ENCODE measurements at places on chromosomes 4 and X. TPM values are rescaled to one million over a fixed set of nuclear protein-coding genes. Genes with fewer than 3 reads are reported as not detected.
A peak's percentile ranks its signal among the peaks of the same experiment; 100 is the strongest.

DNA sequence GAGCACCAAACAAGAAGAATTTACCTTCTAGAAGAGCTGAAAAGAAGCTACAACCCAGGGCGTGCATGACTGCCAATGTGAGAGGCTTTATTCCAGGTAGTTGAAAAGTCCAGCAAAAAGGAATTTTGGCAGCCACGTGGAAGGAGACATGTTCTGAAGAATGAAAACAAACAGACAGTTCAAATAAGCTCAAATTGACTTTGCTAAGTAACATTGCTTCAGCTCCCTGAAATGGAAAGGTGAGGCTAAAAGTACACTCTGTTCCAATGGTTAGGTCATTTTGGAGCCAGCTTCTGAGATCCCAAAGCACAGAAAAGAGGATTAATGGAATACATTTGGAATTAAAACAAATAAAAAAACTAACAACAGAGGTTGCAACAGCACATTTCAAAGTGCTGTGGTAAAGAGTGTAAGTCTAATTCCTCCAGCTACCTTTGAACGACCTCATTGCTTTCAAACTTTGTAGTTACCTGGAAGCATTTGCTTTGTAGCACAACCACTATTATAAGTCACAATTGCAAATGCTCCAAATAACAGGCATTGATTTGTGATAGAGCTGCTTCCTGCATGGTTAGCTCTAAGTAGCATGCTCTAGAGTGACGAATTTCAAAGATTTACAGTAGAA is 405.3 kb upstream of the EDA2R start:
- no peak overlapping the region for H3K27ac ChIP-seq
- DNase-seq: no peak
- H3K4me3 ChIP-seq: no peak overlapping the region
- peaks cover 2% of the 10 kb centered on the region for H3K27me3 ChIP-seq
- no peaks in the 10 kb centered on the region for H3K36me3 ChIP-seq

DNA sequence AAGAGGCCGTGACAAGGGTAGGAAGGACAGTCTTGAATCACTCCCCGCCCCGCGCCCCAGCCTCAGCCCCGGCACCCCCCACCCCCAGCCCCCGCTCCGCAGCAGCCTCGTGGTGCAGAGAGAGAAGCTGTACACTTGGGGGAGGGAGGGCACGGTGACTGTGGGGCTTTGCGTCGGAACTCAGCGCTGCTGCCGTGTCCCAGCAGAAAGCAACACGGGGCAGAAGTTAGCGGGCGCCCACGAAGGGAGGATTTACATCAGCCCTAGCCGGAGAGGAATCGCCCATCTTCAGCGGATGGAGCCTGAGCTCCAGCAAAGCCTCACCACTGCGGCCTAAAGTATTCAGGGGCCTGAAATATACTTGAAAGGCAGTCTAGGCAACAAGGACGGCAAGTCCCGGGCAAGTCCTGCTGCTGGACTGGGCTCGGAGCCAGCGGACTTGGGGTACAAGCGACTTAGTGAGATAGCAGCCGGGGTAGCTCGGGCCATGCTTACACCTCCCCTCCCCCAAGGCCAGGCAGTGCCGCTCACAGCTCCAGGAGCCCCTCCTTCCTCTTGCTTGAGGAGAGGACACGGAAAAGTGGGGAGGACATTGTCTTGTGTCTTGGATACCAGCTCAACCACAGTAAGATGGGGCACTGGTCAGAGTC is 18.5 kb upstream of the OPN1LW start:
- H3K4me1 ChIP-seq: no peaks in the 10 kb centered on the region
- DNase-seq: no peak
- H3K4me3 ChIP-seq: no peak overlapping the region
- H3K36me3 ChIP-seq: no peaks in the 10 kb centered on the region
- H3K27ac ChIP-seq: no peak overlapping the region

- no peak for DNase-seq
- no peak overlapping the region for H3K27ac ChIP-seq
- H3K27me3 ChIP-seq: no peaks in the 10 kb centered on the region
- H3K36me3 ChIP-seq: no peaks in the 10 kb centered on the region
- H3K4me3 ChIP-seq: no peak overlapping the region
Measured at GRCh38 chrX:134572816-134573682, 85.2 kb downstream of the PLAC1 start.

DNA sequence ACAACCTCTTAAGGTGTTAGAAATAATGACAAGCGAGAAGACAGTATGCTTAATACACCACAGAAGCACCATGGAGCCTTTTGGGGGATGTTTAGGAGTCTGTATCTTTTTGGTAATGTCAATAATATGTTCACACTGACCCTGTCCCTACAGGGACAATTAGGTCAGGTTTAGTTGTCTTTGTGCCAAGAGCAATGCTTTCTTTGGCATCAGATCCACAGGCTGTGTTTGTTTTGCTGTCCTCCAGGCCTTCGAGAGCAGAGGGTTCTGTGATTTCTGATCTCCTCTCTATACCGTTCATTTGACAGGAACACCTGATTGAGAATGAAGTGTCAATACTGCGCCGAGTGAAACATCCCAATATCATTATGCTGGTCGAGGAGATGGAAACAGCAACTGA is 153.8 kb downstream of the DCLK2 start:
- no peaks in the 10 kb centered on the region for H3K4me1 ChIP-seq
- DNase-seq: no peak
- H3K27me3 ChIP-seq: no peaks in the 10 kb centered on the region
- H3K4me3 ChIP-seq: no peak overlapping the region

DNA sequence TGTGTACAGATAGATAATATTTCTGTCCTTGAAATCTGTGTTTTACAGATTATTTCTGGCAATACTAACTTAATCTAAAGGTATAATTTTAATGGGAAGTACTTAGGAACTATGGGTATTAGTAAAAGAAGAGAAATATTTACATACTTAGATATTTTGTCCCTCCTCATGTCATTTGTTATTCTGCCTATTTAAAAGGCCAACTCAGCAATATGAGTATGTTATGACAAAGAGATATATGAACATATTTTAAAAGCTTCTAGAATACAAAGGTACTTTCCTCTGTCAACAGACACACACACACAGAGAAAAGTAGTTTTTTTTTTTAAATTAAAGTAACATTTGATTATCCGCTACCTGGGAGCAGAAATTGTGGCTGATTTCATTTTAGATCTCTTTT is 7.9 kb downstream of the SLC7A11 start:
- no peak for DNase-seq
- no peaks in the 10 kb centered on the region for H3K4me1 ChIP-seq
- H3K36me3 ChIP-seq: no peaks in the 10 kb centered on the region

Gene BGN
- total RNA-seq: 50.7 TPM

DNA sequence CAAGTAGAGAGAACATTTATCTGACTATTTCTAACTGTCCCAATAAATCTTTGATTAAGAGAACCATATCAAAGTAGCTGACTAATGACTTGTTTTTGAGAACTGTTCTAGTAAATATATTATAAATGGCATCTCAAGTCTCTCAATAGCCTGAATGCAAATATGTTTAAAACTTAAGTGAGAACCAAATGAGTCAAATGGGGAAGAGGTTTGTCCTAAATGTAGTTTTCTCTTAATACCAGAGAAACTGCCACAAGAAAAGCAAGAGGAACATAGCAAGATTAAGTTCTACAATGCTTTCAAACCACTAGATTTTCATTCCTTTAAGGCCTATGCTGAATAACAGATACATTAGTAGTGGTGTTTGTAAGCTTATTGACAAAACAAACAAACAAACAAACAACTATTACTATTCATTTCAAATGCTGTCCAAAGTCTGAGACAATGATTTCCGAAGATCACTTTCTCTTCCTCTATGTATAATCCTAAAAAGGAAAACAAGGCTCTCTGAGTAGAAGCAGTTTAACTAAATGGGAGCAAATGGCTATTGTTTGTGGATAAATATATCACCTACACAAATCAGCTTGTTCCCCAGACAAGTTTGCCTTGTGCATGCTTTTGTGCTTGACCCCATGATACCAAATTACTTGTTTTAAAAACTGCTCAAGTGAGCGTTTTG is 408.4 kb upstream of the EMCN start:
- no peak overlapping the region for H3K4me3 ChIP-seq
- DNase-seq: no peak
- H3K36me3 ChIP-seq: no peaks in the 10 kb centered on the region
- H3K27ac ChIP-seq: no peak overlapping the region

DNA sequence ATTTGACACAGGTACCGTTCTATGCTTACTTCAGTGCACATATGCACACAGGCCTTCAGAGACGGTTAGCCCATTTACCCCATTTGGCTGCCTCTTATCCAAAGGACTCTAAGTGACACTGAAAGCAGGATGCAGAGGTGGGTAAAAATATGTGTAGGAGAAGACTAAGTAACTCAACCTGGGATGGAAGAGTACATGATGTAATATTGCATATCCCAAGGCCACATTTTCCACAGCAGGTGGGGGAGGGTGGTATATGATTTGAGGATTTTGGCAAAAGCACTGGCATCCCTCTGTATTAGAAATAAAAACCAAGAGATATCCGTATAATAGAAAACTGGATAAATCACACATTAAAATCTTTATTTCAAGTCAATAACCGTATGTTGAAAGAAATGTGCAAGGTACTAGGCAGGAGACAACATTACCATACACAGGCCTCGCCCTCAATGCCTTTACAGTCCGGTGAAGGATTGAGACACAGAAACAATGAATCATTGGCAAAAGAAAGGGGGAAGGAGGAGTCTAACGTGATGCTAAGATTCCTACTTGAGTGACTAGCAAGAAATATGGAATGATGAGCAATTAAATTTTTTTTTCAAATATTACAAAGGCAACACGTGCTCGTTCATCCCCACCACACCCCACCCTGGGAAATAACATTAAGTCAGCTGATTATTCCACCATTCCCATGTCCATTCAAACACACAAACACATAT is 161.0 kb upstream of the RASGEF1B start:
- no peak overlapping the region for H3K4me3 ChIP-seq
- H3K36me3 ChIP-seq: no peaks in the 10 kb centered on the region
- DNase-seq: no peak
- H3K27me3 ChIP-seq: no peaks in the 10 kb centered on the region
- H3K4me1 ChIP-seq: peaks cover 17% of the 10 kb centered on the region
- H3K27ac ChIP-seq: peak overlapping the region; percentile 61

DNA sequence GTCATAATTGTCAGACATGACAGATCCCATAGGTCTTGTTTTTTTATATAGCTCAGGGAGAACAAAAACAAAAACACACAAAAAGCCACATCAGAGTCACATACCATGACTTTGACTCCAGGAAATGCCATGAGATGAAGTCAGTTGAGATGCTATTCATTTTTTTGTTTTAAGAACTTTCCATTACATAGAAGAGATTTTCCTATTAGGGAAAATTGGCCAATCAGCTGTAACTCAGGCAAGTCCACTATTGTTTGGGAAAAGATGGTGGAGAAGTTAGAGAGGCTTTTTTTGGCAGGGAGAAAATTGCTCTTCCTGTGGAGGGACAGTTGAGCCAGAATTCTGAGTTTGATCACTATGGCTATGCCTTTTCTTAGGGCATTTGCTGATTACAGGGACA is 72.6 kb downstream of the SMARCA5 start:
- no peak overlapping the region for H3K27ac ChIP-seq
- no peaks in the 10 kb centered on the region for H3K4me1 ChIP-seq
- DNase-seq: no peak
- H3K36me3 ChIP-seq: no peaks in the 10 kb centered on the region

DNA sequence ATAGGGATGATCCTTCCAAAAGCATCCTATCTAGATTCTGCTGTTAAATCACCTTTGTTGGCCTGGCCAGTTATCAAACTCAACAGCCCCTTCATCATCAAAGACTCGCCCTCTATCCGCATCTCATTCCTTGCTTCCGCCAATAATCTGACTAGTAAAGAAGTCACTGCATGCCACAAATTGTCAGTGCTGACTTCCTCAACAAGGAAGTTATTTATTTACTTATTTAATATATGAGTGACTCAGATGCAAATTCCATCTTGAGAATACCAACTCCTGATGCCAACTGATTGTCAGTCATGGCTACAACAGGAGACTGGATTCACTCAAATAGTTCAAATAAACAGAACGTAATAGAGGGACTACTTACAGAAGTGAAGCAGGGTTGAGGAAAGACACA is 283.8 kb downstream of the TRIML1 start:
- no peak overlapping the region for H3K4me3 ChIP-seq
- no peaks in the 10 kb centered on the region for H3K27me3 ChIP-seq
- no peaks in the 10 kb centered on the region for H3K4me1 ChIP-seq

DNA sequence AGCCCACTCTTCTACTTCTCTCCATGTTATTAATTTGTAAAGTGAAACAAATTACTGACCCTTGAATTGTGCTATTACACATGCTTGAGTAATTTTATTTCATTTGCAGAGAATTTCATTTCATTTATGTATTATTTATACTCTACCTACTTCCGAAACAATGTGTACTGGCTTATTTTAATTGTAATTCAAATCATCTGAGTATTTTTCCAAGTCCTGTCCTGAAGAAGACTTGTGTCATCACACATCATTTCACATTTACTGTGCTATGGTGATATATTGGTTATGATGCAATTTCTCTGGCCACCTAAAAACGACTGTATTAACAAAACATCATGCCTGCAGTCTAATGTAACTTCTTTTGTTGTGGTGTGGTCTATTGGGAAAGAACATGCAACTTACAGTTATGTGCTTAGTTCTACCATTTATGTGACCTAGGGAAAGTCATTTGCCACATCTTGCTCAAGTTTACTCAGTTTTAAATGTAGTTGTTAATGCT is 384.5 kb downstream of the RPA4 start:
- no peak overlapping the region for H3K4me3 ChIP-seq
- no peak for DNase-seq
- no peaks in the 10 kb centered on the region for H3K4me1 ChIP-seq
- no peaks in the 10 kb centered on the region for H3K36me3 ChIP-seq
- H3K27ac ChIP-seq: no peak overlapping the region

Gene BMX
- 1.1 TPM for total RNA-seq

Gene CT55
- total RNA-seq: not detected

Gene SLC30A9
- total RNA-seq: 24.5 TPM

DNA sequence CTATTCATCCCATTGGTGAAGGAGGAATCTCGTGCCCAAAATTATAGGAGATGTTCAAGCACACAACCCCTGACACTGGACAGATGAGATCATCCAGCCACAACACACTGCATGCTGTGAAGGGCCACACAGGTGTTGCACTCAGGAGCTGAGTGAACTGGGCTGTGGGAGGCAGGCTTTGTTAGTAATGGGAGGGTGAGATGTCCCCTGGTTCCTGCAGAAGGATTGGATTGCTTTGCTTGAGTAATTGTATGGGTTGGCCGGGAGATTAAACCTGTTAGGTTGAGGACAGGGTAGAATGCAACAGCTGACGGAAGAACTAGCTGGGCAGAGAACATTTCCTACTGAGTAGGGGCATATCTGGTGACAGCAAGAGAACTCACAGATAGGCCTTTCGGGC is 152.2 kb downstream of the TACR3 start:
- H3K4me1 ChIP-seq: no peaks in the 10 kb centered on the region
- no peaks in the 10 kb centered on the region for H3K36me3 ChIP-seq
- H3K27me3 ChIP-seq: no peaks in the 10 kb centered on the region
- no peak overlapping the region for H3K27ac ChIP-seq
- no peak for DNase-seq
- no peak overlapping the region for H3K4me3 ChIP-seq

Gene SYTL4
- 4.0 TPM for total RNA-seq

Gene CENPVL2
- total RNA-seq: not detected

GRCh38 chr4:5477613-5478012 is 230.7 kb downstream of the EVC2 start:
- H3K27me3 ChIP-seq: no peaks in the 10 kb centered on the region
- H3K4me1 ChIP-seq: no peaks in the 10 kb centered on the region
- no peaks in the 10 kb centered on the region for H3K36me3 ChIP-seq
- DNase-seq: no peak

Measured in gastrocnemius medialis (tissue), 4 donors.